ENCODE measurements at places on chromosomes 16 and 17. TPM values are rescaled to one million over a fixed set of nuclear protein-coding genes. Genes with fewer than 3 reads are reported as not detected.

The CD300LB gene
- total RNA-seq = 0.91 TPM

The PRSS27 gene
- 2.1 TPM for total RNA-seq

The GAA gene
- total RNA-seq = 62.3 TPM

The AURKB gene
- total RNA-seq = 2.8 TPM

The TBC1D26 gene
- not detected for total RNA-seq

The ATP1B2 gene
- 7.6 TPM for total RNA-seq

The PTGES3L gene
- 0.85 TPM for total RNA-seq

The CIBAR2 gene
- 1.6 TPM for total RNA-seq

The CRAMP1 gene
- 20.0 TPM for total RNA-seq

The ZPBP2 gene
- not detected for total RNA-seq

The FAM20A gene
- total RNA-seq = 77.7 TPM

The CES4A gene
- 31.7 TPM for total RNA-seq

The RAD51C gene
- 20.2 TPM for total RNA-seq

The FBXO47 gene
- total RNA-seq = not detected

The MATCAP1 gene
- total RNA-seq = 38.8 TPM

The ST6GALNAC1 gene
- total RNA-seq = 0.31 TPM

The CD7 gene
- 9.2 TPM for total RNA-seq

The FBXL16 gene
- total RNA-seq = 44.9 TPM

The SLC43A2 gene
- 48.9 TPM for total RNA-seq

The HOXB6 gene
- 90.2 TPM for total RNA-seq

The TNFRSF17 gene
- 3.0 TPM for total RNA-seq

The TEKT1 gene
- 0.06 TPM for total RNA-seq

The OR4D1 gene
- total RNA-seq = 0.06 TPM

The MYH11 gene
- total RNA-seq = 175 TPM

The LYRM1 gene
- total RNA-seq = 31.7 TPM

The CDC42EP4 gene
- total RNA-seq = 76.9 TPM

The TMEM100 gene
- 7.2 TPM for total RNA-seq

The MAP2K3 gene
- total RNA-seq = 44.0 TPM

The ACAP1 gene
- 26.0 TPM for total RNA-seq

The KRTAP16-1 gene
- total RNA-seq = not detected

The MPP3 gene
- 5.8 TPM for total RNA-seq

The LLGL1 gene
- total RNA-seq = 13.7 TPM

The TNP2 gene
- total RNA-seq = not detected

The C17orf100 gene
- total RNA-seq = 3.4 TPM

The SUZ12 gene
- 23.5 TPM for total RNA-seq

The CASKIN1 gene
- 0.66 TPM for total RNA-seq

The GPT2 gene
- 6.5 TPM for total RNA-seq

The C17orf67 gene
- total RNA-seq = 2.0 TPM

The PLEKHM1 gene
- 46.6 TPM for total RNA-seq

The SLC6A4 gene
- total RNA-seq = 0.94 TPM

The KSR1 gene
- total RNA-seq = 97.3 TPM

The NDRG4 gene
- 5.7 TPM for total RNA-seq

The PHOSPHO1 gene
- total RNA-seq = 0.22 TPM

The PRR35 gene
- 1.8 TPM for total RNA-seq

The KCNH4 gene
- 0.35 TPM for total RNA-seq

The DRC3 gene
- 17.3 TPM for total RNA-seq

The ZCCHC14 gene
- 32.8 TPM for total RNA-seq

Data from kidney (tissue), 22 donors.